NCI-H187 (cell line): ENCODE measurements at places on chromosomes 1 and 21.

GRCh38 chr1:47433037-47433421 lies 4.8 kb upstream of the FOXD2 start:
- DNase-seq = no peak

DNA sequence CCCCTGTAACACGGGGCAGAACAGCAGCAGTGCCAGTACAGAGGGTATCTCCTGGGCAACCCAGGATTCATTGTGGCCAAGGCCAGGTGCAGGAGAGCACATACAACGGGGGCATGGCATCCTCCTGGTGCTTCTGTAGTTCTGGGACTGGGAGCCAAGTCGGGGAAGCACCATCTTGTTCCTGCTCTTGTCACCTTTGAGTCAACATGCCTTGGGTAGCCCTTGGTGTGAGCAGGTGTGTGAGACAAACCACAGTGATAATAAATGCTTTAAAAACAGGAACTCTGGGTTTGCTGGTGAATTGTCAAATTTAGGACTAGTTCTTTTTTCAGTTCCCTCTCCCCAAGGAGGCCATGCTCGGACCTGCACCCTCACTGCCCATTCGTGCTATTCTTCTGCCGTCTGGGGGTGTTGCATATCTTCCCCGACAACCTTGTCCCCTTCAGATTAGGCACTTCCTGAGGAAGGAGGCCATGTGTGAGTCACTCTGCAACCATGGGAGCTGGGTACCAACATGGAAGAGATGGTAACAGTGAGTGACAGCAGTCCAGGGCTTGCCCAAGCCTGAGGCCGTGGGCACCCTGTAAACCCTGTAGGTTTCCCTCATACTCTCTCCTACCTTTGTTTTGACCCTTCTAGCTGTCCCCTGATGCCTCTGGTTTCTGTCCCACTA lies 150.2 kb downstream of the GRIK3 start:
- no peak for DNase-seq

- no peak for DNase-seq
These were observed 107.0 kb downstream of the PLXNA2 start for GRCh38 chr1:208137193-208137592.

DNA sequence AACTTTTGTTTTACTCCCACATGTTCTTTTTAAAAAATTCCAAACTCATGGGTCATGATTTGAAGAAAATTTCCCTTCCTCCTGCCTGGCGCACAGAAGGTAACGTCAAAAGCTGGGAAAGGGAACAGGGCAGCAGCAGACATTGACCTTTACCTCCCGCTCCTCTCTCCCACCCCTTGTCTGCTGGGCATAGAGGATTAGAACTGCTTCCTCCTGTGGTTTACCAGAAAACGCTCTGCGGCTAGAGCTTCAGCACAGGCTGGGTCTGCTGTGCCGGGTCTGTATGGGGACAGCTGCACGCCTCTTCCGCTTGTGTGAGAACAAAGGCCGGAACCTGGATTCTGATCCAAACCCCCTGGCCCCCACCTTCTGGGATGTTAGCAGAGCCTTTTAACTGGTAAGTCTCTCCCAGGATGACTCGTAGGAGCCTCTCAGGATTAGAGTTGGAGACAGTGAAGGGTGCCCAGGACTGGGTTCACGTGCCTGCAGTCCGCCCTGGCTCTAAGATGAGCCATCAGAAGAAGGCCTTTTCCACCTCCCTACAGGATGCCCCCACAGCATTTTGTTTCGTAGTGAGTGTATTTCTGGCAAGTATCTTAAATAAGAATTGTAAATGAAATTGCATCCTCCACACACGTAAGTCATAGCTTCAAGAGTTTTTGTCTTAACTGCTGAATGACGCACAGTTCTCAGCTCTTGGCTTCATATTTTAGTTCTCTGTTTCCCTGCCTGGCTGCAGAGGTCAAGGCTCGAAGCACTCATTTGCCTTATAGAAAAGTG lies 5.2 kb downstream of the H6PD start:
- no peak for DNase-seq
